Stimulated activated CD4-positive, alpha-beta T cell treated with anti-CD3 and anti-CD28 coated beads, Interleukin-12 subunit alpha, Interleukin-12 subunit beta, amount 100 ng/mL, for 4 hours (primary cell): ENCODE measurements at places on chromosomes 13 and 19.

DNA sequence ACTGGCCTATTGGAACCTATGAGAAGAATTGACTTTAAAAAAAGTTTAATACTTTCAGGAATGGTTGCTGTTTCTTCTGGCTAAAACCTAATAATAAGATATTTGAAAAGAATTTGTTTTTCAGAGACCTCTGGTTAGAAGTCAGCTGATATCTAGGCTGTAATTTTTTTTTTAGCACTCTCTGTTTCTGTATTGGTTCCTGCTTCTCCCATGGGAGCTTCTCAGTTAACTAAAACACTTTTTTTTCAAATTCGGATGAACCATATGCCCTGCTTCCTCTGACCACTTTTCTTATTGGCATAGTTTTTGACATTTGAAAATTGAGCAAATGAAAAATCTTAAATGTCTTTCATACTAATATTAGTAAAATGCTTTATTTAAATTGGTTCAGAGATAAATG is 163.5 kb upstream of the SLC10A2 start:
- DNase-seq: no peak

- DNase-seq: no peak
These were observed 8.5 kb downstream of the SPACA6 start for GRCh38 chr19:51701468-51702100.

DNA sequence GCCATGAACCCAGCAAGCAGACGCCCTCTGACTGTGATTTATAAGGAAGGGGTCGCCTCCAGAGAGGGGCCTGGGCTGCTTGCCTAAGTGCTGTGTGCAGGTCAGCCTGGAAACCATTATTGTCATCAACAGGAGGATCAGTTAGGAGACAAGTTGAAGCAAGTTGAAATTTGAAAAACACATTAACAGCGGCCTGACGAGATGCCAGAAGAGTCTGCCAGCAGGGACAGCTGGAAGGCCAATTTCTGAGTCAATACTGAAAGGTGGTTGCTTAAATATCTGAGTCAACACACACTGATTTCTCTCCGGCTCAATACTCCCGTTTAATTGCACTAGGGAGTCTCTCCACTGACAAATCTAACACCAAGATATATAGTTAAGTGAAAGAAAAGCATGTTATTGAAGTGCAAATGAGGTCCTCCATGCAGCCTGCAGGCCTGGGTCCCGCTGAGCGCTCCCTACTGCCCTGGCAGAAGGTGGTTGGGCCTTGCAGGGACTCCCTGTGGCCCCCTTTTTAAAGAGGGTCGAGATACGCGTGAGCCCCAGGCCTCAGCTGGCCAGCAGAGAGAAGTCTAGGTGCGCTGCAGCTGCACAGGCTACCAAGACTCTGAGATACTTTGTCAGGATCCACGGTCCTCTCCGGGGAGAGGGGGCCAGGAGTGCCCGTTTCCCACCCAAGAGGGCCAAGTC is 91.1 kb downstream of the RNASEH2B start:
- no peak for DNase-seq

DNA sequence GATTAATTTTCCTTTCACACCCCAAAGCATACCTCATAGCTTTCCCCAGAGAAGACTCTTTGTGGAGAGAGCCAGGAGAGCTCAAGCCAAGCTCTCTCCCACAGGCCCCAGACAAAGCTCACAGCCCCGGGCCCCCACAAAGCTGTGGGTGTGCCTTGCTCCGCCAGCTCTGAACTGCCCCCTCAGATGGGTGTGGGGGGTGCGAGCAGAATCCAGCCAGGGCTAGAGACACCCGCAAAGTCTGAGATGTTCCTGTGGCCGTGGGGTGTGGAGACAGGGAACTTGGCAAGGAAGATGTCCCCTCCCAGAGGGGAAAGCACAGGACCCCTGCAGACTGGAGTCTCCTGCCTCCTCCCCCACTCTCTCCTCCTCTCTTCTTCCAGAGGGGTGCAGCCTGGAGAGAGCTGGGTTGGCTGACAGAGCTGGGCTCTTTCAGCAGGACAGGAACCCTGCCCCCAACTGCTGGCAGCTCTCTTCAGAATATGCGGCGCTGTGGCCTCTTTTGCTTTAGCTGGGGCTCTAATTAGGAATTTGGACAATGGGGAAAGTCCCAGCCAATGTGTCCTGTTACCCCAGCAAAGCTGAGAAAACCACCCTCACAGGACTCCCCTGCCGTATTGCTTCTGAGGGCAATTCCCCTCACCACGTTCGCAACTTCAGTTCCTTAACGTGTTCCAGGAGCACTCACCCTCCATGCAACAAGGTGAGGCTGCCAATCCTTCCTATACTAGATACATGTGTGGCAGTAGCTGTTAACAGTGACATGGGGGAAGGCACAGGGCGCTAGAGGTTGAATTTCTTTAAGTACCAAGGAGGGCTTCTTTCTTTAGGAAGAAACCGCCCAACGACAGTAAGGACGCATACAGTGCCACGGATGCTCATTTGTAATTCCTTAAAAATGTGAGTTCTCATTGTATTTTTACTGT is 170.0 kb downstream of the COL4A1 start:
- no peak for DNase-seq

DNA sequence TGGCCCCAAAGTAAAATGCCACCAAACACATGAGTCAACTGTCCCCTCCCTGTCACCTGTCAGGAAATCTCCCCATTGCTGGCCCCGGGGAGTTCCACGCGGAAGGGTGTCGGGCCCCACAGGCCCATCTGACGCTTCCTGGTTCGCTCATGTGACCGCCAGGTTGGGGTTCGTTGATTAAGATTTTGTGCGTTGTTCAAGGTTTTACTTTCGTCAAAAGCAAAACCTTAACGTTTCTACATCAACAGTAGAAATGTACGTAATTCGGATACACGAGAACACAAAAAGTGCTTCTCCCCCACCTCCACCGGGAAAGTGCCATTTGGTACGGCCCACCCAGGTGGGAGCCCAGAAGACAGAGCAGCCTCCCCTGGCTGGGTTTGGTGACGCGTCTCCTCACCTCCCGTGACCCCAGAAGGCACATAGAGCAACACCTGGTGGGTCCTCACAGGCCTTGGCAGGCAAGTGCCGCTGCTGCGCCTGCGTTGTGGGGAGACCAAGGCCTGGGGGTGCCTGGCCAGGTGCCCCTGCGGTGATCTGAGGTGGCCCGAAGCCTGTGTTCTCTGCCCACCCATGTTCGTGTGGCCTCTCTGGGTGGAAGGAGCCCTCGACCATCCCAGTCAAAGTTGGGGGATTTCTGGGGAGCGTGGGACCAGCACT is 161.6 kb downstream of the KDM4B start:
- peak; percentile 21 for DNase-seq
